ENCODE measurements at places on chromosomes 5 and 9.

DNA sequence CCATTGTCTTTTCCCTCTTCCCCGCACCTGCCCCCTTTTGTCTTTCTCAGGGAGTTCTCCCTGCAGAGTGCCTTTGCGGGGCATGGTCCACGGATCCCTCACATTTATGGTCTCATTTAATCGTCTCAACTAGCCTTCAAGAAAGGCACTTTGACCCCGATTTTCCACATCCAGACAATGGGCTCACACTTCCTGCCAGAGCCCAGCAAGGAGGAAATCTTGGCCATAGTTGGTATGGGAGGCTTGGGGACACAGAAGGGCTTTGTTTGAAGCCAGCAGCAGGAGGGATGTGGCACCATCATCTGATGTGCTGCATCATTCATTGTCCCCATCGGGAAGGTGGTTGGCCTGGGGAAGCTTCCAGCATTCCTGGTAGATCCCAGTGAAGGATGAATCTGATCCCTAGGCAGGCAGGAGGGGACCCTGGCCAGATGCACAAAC, 24.9 kb downstream of the GSN start:
- DNase-seq = no peak

- no peak for DNase-seq
These were observed 6.6 kb upstream of the NFIB start for GRCh38 chr9:14320271-14321181.

- DNase-seq = no peak
These were observed 502.7 kb downstream of the NR2F1-AS1 start for GRCh38 chr5:93078082-93079038.

DNA sequence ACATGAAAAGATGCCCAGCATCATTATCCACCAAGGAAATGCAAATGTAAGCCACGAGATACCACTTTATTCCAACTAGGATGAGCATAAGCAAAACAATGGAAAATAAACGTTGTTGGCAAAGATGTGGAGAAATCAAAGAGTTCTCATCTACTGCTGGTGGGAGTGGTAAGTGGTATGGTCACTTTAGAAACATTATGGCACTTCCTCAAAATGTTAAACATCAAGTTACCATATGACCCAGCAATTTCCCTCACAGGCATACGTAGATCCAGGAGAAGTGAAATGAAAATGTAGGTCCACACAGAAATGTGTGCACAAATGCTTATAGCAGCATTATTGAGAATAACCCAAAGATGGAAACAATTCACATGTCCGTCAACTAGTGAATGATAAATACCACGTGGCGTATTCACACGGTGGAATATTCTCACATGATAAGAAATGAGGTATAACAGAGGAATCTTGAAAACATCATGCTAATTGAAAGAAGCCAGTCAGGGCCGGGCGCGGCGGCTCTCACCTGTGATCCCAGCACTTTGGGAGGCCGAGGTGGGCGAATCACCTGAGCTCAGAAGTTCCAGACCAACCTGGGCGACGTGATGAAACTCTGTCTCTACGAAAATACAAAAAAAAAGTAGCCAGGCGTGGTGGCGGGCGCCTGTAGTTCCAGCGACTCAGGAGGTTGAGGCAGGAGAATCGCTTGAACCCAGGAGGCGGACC, 16.4 kb upstream of the FLT4 start:
- DNase-seq = no peak

DNA sequence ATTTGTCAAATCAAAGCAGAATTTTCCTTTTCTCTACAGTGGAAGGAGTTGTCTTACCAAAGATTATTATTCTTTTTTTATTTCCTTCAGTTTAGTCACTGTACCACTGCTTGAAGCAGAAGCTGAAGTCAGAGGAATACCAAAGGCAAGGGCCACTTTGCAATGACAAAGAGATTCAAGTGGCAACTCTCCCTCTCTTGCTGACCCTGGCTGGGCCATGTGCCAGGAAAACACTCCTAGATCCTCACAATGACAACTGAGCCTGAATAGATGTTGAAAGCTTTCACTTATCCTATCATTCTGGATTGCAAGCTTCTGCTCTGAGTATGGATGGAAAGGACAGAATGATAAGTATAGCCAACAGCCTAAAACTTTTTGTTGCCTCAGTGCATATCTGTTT, 618.3 kb downstream of the NR2F1-AS1 start:
- DNase-seq = no peak

DNA sequence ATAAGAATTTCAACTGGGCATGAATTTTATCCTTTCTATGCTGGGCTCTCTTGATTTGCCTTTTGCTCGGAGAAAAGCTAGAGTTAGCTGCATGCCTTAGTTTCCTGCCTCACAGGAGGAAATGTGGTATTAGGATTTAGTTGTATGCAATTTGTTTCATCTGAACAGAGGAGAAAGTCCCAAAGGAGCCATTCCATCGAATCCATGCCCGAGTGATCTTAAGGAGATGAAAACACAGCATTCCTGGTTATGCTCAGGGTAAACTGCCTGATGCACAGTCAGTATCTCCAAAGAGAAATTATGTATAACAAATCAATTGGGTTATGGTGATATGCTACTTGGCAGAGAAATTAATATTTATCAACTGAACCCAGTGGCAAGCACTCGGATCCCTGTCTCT, 51.1 kb downstream of the TTC1 start:
- no peak for DNase-seq

DNA sequence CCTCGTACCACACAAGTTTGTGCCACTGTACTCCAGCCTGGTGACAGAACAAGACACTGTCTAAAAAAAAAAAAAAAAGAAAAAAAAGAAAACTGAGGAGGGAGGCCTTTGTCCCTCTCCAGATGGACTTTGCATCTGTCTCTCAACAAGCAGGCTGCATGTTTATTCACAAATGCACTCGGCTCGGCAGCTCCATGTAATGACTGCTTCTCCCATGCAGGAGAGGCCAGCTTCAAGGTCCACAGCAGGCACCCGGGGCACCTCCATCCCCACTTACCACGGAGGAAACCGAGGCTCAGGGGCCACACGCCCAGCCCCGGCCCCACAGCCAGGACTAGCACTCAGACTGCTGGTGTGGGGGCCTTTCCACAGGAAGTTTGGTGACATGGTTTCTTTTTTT, 13.1 kb upstream of the NCS1 start:
- DNase-seq = no peak

- DNase-seq = no peak
These were observed 22.0 kb upstream of the RAD23B start for GRCh38 chr9:107261106-107261505.

- DNase-seq = no peak
These were observed 1327.8 kb upstream of the WWC1 start for GRCh38 chr5:166963596-166963995.

DNA sequence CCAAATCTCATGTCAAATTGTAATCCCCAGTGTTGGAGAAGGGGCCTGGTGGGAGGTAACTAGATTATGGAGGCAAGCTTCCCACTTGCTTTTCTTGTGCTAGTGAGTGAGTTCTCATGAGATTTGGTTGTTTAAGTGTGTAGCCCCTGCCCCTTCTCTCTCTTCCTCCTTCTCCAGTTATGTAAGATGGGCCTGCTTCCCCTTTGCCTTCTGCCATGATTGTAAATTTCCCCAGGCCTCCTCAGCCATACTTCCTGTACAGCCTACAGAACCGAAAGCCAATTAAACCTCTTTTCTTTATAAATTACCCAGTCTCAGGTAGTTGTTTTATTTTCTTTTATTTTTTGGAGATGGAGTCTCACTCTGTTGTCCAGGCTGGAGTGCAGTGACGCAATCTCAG, 18.2 kb upstream of the TXNDC8 start:
- no peak for DNase-seq

- no peak for DNase-seq
These were observed 511.6 kb upstream of the ZNF608 start for GRCh38 chr5:125257997-125258396.

DNA sequence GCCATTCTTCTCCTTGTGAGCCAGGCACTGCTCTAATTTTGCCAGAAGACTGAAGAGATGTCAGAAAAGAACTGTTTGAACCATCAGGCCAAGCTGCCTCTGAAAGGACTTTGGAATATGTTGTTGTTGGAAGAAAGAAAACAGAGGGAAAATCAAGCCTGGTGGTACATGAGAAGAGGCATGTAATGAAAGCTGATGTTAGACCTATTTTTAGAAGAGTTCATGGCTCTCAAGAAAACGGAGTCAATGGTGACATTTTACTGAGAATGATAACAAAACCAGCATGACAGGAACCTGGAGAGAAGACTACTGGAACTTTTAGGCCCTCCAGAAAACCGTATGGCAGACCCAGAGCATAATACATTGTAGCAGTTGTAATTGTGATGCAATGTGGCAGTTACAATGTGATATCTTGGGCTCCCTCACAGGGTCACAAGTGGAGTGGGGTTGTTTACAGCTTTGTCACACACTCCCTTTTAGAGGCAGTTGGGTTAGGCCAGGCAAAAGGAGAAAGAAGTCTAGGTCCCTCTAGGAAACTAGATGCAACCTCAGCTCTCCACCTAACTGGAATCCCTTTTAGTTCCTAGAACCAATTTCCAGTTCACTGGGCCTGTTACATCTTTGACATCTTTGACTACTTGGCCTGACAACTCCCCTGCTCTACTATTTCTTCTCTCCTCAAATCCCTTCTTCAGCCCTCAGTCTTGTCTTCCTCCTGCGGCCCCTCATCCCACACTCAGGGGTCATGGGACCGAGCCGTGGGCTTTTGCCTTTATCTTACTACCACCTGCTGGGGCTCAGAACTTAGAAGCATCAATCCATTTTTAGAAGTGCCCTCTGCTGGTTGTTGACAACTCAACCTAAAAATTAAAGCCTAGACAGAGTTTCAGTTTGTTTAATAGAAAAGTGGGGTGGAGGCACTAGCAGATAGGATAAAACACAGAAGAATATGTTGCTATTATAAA, 61.2 kb upstream of the JAK2 start:
- DNase-seq = peak; percentile 88

DNA sequence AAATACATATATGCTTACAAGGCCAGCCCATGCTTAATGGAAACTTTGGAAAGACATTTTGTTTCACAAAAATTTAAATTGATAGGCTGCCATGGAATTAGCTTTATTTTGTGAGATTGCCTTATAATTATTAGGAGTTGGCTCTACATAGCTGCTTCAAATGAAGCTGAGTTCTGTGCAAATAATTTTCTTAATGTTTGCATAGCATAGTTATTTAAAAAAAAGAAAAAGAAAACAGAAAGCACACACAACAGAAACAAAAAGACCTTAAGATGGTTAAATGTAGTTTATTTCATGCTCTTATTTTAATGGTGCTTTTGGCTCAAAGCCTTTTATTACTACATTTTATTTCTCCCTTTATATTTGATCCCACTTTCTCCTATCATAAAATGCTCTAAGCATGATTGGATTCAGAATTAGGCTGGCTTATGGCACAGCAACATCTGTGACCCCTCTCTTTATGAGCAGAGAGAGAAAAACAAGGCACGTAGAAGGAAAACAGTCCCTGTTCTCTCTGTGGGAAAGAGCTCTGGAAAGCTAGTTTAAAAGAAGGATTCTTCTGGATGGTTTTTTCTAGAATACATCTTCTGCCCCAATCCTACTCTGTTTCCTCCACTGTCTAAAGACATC, 530.5 kb downstream of the NTRK2 start:
- no peak for DNase-seq

DNA sequence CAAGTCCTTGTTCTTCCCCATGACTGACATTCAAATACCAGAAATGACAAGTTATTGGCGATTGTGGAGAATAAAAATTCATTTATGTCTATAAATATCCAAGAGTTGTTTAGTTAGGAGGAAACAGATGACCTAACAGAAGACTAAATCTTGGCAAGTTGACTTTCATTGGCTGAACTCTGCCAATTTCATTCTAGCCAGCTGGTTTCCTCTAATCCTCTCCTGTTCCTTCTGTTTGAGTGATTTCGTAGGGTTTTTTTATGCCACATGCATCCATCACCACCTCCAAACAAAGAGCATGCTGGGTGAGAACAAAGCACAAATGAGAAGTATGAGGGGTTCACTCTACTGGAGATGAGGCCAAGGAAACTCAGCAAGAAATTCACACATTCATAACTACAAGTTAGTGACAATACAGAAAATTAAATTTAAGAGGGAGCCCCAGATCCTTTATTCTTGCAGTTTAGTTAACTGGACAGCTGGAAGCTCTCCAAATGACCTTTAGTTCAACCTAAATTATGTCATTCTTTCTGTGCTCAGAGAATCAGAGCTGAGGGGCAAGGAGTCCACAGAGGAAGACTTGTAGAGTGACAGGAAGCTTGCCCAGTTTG, 932.0 kb downstream of the TLE4 start:
- DNase-seq = no peak

DNA sequence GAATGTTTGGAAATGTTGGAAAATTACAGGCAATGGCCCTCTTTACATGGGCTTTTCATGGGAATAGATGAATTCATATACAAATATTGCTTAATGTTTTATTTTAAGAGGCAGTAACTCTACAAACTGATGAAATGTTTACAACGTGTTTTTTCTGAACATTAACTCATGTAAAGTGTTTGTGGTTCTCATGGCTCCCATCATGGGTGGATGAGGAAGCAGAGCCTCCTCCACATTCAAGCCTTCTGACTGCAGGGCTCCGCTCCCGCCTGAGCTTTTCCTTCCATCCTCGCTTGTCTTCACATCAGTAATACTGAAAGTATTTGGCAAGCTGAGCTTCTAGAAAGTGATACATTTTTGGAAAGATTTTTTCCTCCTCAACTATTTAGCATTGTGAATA, 204.2 kb downstream of the ARHGAP26 start:
- DNase-seq = no peak

- DNase-seq = no peak
These were observed 20.0 kb downstream of the ITGA1 start for GRCh38 chr5:52807723-52808122.

GRCh38 chr9:134468358-134468757, 142.1 kb downstream of the RXRA start:
- no peak for DNase-seq

DNA sequence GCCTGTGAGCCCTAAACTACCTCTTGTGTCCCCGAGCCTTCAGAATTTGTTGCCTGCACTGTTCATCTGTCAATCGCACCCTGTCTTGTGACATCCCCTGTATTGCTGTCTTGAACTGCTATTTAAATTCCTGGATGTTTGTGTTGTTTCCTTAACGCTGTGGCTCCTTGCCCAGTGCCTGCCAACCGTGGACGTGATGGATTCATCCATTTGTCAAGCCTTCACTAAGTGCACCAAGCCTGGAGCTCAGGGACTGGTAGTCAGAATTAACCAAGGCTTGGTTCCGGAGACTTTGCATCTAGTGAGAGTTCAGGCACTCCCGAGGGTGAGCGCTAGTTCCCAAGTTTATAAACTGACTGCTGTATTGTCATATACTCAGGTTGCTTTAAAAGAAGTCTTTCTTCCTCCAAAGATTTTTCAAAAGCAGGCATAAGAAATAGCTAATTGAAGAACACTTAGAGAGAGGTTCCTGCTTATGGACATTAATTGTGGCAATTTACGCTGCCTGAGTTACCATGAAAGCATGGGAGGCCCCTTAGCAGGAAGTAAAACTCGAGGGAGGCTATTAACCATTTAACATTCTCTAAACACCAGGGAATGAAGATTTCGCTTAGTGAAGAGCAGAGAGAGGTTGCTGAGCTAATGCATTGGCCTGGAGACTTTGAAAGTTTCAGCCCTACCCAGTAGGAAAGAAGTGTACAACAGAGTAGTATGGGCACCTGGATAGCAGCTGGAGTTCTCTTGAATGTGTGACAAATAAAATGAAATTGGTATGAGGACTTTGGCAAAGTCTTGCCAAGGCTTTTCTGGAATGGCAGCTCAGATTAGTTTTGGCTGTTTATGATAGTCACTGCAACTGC, 29.0 kb downstream of the RGS3 start:
- no peak for DNase-seq

All from hematopoietic multipotent progenitor cell treated with erythropoietin and hydrocortisone succinate and interleukin-3 and kit ligand, for 6 days (in vitro differentiated cells).